ENCODE measurements at places on chromosomes 5 and 9. TPM values are rescaled to one million over a fixed set of nuclear protein-coding genes. Genes with fewer than 3 reads are reported as not detected.

Gene FTMT
- not detected for polyA plus RNA-seq

Gene ICE1
- 35.8 TPM for polyA plus RNA-seq

DNA sequence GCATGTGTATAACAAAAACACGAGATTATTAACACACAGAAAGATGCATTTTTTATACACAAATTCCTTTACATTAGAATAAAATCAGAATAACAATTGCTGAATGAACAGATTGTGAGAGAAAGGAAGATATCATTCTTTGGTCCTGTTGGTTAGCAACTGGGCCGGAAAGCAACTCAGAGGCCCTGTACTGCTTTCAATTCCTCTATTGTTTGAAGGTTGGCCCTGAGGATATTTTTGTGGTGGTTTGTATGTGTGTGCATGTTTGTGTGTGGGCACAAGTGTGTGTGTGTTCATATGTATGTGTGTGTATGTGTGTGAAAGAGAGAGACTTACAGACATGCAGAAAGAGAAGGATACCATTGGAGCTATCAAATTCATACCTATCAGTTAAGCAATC, 356.8 kb upstream of the DMAC1 start:
- no peak for DNase-seq

- no peak for DNase-seq
These were observed 64.0 kb downstream of the DEPDC1B start for GRCh38 chr5:60636001-60636400.

DNA sequence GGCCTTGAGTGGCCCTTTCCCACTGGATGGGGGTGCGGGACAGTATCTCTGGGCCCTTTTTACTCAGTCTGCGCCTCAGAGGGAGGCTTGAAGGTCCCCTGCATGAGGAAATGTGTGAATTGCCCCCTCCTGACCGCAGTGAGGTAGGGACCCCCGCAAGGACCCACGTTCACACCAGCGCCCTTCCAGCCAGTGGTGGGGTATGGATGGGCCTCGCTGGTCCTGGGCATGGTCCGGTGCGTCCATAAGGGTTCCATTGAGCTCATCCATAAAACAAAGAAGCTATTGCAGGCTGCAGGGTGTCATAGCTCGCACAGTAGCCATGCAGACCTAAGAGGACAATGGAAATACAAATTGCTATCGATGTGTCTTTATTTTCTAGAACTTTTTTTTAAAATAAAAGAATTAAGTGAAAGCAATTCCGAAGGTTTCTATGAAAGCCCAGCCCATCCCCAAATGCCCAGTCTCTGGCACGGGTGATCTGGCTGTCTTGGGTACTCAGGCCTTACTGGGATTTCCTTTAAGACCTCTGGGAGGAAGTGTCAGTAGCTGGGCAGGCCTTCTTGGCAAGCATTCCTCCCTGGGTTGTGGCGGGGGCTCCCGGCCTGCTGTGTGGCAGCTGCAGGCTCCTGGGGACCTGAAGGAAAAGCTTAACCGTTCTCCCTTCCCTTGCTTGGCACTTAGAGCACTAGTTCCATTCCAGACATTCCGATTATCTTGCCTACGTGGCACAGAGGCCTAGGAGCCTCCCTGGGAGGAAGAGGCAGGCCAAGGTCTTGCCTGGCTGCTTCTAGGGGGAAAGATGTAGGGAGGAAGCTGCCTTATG, 1.5 kb upstream of the SEMA5A start:
- DNase-seq, result peak; percentile 11

DNA sequence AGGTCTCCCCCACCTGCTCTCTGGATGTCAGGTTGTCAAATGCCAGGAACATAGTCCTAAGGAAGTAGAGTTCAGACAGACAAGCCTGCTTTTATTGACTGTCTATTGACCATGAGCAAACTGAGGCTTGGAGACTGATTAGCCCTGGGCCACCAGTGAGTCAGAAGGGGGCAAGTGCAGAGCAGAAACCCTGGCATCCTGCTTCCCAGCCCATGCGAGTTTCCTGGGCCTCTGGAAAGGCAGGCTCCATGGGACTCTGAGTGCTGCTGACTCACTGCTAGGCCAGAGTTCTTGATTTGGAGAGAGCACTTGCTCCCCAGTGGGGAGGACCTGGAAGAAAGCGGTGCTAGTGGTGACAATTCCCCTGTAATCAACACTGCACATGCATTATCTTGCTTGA, 2.8 kb upstream of the HBEGF start:
- no peak for DNase-seq

- no peak for DNase-seq
These were observed 40.3 kb upstream of the CDKN2AIPNL start for GRCh38 chr5:134451936-134452505.

- DNase-seq, result no peak
These were observed 436.1 kb downstream of the CDH10 start for GRCh38 chr5:24208686-24209106.

GRCh38 chr5:136525597-136525996, 160.3 kb upstream of the TRPC7 start:
- no peak for DNase-seq

GRCh38 chr9:89676281-89676680, 71.5 kb downstream of the GADD45G start:
- DNase-seq, result no peak

- no peak for DNase-seq
These were observed 150.6 kb downstream of the ERCC6L2 start for GRCh38 chr9:96025995-96026602.

- DNase-seq, result no peak
These were observed 510.1 kb upstream of the ADAMTS16 start for GRCh38 chr5:4630031-4630430.

DNA sequence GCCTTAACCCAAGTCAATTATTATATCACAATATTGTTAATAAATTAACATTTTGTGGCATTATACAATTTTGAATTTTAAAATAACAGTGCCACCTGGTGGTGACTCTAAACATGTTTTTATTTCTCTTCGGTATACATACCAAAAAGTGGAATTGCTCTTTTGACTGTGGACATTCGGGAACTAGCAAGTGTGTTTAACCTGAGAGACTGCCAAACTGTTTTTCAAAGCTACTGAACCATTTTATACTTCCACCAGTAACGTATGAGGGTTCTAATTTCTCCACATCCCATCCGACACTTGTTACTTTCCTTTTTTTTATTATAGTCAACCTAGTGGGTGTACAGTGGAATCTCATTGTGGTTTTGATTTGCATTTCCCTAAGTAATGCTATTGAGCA, 18.3 kb upstream of the HSDL2 start:
- DNase-seq, result no peak

GRCh38 chr5:79456890-79457583, 56.9 kb downstream of the HOMER1 start:
- DNase-seq, result no peak

GRCh38 chr5:73814233-73814846, 188.3 kb downstream of the ARHGEF28 start:
- no peak for DNase-seq

DNA sequence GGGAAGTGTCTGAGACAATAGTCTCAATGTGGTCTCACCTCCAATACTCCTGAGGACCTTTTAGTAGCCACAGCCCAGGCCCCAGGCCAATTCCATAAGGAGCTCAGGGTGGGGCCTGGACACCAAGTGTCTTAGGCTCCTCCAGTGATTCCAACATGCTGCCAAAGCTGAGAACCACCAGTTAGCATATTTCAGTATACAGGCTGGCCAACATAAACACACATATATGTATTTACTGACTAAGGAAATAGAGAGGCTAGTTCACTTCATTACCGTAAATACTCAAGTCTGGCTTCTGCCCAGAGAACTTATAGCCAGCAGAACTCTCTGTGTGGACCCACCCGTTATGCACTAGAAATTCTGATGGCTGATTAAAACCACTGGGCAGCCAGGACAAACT, 24.1 kb downstream of the S1PR3 start:
- no peak for DNase-seq

- no peak for DNase-seq
These were observed 6.7 kb downstream of the INIP start for GRCh38 chr9:112711050-112711689.

- no peak for DNase-seq
These were observed 10.9 kb downstream of the CXXC5 start for GRCh38 chr5:139658928-139659667.

DNA sequence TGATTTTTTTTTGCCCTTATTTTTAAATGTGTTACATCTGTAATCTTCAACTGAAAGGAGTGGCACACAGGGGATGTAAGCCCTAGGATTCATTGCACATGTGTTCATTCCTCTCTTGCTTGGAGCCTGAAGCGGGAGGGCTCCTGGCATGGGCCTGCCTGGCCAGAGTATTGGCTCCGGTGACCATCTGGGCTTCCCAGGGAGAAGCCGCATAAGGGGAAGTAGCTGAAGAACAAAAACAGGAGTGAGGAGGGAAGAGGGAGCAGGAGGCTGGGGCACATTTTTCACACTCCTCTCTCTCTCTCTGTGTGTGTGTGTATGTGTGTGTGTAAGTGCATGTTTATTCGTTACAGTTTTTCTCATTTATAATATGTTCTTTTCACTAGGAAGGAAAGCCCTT, 269.9 kb downstream of the PRR16 start:
- DNase-seq, result no peak

DNA sequence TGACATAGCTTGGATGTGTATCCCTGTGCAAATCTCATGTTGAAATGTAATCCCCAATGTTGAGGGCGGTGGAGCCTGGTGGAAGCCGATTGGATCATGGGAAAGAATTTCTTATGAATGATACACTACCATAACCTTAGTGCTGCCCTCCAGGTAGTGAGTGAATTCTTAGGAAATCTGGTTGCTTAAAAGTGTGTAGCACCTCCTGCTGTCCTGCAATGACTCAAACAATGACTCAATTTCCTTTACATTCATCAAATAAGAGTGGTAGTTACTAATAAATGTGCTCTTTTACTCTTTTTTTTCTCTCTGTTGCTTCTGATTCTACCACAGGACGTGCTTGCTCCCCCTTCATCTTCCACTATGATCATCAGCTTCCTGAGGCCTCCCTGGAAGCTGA, 1696.0 kb upstream of the CDH9 start:
- DNase-seq, result no peak

- DNase-seq, result no peak
These were observed 196.9 kb downstream of the TUSC1 start for GRCh38 chr9:25481372-25481771.

- no peak for DNase-seq
These were observed 511 bp upstream of the WDR41 start for GRCh38 chr5:77492653-77493000.

- DNase-seq, result peak; percentile 36
These were observed 42.9 kb upstream of the AFAP1L1 start for GRCh38 chr5:149228618-149229297.

Measured in renal pelvis (tissue), 12 donors.